DND-41 (cell line): ENCODE measurements at places on chromosomes 4 and X.
A peak's percentile ranks its signal among the peaks of the same experiment; 100 is the strongest.

- DNase-seq = no peak
Measured at GRCh38 chr4:5996641-5997040, 21.6 kb downstream of the C4orf50 start.

DNA sequence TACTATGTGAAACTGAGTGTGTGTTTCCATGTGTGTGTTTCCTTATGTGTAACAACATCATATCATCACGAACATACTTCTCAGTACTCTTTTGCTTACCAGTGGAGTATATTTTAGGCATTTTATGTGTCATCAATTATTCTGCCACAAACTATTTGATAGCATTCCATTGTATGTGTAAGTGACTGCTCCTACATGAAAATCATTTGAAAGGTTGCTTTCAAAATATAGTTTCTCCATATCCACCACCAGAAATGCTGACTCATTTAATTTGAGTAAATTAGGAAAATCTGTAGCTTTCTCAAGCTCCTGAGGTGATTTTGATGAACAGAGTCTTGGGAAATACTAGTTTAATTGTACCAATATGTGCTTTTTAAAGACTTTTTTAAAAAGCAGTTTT, 376.2 kb downstream of the PCDH18 start:
- DNase-seq = no peak

DNA sequence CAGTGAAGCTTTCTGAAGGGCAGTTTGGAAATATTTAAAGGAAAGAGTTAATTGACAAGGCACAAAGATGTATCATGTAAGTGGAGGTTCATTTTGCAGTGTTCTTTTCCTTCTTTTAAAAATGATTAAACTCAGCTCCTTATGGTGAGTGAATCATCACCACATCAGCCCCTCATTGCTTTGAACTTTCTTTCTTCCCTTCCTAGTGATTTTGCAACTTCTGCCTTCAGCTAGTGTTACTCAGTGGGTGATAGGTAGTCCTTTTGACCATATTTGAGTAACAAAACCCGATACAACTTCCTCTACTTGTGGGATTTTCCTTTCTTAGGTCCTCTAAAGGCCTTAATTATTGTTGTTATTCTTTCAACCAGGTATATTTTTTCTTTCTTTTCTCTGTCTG, 8.2 kb downstream of the ZCCHC4 start:
- no peak for DNase-seq

DNA sequence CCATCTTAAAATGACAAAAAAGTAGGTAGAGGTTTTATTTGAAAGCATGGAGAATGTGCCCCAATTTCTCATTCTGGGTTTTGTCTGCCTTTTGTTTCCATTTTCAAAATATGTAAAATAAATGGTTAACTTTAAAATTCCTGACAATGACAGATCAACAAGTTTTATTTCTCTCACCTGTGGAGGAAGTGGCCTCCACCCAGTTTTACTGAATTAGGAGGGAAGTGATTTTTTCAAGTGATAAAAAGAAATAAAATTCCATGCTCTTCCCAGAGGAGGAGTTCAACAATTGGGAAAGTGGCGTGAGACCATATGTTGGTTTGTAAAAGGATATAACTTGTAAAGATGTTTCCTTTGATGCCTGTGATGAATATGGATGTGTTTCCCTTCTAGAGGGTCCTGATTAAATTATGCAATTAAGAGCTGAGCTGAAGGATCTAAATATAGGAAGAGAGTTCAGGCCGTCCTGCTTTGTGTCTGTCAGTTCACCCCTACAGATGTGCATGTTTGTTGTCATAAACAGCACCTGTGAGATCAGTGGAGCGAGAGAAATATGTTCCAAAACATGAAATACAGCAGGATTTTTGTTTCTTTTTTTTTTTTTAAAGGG, 19.5 kb downstream of the SMAD1 start:
- DNase-seq = no peak

DNA sequence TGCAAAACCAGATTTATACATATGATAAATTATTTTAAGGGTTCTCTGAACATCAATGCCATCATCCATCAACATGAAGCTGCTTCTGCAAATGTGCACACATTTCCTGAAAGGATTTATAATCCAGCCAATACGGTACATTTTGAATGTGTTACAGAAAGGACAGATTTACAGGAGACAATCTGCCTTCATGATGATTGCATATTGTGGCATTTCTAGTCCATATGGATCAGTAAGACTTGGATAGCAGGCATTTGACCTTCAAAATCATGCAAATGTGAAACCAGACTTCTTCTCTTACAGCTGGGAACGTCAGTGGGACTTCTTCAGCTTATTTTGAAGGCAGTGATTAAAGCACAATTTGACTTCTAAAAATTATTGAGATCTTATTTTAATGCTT, 217.3 kb upstream of the GK2 start:
- DNase-seq = no peak

DNA sequence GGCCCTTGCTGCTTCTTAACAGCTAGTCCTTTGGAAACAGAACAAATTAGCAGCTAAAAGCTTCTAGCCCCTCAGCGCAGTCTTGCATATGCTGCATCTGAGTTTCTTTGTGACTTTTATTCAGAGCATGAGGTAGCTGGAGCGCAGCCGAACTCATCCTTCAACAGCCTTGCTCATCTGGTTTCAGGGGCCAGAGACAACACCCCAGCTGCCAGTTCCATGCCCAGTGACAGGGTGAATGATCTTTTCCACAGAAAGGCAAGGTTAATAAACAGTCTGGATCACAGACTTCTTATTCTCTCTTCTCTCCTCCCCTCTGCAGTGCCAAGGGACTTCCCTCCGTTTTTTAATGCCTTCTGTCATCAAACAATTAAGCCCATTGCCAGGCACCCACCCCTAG, 216.6 kb upstream of the INTU start:
- no peak for DNase-seq

- DNase-seq = no peak
Measured at GRCh38 chrX:153200462-153200861, 21.4 kb downstream of the MAGEA1 start.

DNA sequence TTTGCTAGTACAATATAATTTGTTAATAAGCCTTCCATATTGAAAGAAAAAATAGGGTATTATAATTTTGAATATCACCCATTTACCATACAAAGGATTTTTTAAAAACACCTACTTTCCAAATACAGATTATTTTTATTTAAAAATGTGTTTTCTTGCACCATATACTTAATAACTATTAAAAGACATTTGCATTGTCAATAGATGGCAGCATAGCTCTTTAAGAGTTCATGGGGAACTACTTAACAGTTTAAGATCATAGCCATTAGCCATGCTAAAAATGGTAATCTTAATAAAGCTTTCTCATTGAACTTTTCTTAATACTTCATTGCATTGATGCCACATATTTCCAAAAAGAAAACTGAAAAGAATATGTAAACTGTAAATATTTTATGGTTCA, 1995.9 kb downstream of the C4orf33 start:
- DNase-seq = no peak

DNA sequence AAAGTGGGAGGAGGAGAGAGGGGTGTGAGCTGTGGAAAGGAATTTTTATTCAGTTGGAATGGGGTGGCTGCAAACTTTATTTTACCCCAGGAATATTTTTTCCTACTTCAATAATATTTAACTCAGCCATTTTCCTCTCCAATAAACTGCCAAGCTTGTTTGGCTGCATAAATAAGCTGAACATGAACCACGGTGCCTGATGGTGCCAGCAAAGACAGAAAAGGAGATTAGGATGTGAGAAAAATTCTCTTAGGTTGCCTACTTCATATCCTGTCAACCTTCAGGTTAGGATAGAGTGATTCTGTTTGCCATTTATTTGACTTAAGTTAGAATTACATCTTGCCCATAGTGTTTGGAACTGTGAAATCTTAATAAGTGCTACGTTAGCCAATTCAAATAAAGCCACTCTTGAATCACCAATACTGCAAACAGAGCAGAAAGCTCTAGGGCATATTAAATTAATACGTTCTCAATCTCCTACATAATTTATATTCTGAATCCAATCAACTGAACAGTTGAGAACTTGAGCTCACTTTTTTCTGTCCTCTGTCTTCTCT, 195.1 kb downstream of the ARHGAP24 start:
- no peak for DNase-seq

GRCh38 chrX:108178143-108178498, 86.5 kb downstream of the ATG4A start:
- no peak for DNase-seq

- DNase-seq = no peak
Measured at GRCh38 chrX:40887476-40887875, 152.1 kb upstream of the MED14 start.

DNA sequence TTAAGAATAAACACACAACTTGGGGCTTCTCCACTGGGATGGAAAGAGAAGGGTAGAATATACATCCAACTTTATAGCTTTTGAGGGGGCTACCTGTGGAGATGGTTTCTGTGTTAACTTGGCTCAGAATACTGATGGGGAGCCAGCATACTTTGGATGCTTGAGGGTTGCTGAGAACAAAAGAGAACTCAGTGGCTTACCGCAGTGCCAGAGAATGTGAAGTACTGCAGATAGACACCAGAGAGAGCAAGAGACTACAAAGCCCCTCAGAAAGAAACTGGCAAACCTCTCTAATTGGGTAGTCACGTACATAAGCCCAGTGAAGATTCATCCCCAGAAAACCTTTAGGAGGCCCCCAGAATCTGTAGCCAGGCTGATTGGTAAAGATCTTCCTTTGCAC, 214.4 kb downstream of the DCHS2 start:
- DNase-seq = no peak

- DNase-seq = no peak
Measured at GRCh38 chrX:15858051-15858450, 3.4 kb upstream of the AP1S2 start.

DNA sequence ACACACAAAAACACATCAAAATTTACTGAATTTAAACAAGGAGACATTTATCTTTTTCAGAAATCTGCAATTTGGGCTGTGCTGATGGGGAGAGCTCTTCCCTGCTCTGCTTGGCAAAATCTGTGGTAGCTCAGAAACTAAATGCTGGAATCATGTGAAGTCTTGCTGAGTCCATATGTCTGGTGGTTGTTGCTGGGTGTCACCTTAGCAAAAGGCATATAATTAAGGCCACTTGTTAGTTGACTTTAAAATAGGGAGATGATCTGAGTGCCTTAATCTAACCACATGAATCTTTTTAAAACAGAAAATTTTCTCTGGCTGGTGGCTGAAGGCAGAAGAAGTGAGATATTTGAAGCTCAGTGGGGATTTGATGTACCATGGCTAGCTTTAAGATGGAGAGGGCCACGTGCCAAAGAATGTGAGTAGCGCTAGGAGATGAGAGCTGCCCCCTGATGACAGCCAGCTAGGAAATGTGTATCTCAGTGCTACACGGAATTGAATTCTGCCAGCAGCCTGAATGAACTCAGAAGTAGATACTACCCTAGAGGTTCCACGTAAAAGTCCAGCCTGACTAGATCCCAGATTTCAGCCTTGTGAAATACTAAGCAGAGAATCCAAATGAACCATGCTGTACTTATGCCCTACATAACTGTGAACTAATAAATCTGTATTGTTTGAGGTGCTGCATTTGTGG, 7.6 kb upstream of the GUF1 start:
- DNase-seq = no peak

- no peak for DNase-seq
Measured at GRCh38 chr4:6984612-6985425, 58.4 kb upstream of the TADA2B start.

DNA sequence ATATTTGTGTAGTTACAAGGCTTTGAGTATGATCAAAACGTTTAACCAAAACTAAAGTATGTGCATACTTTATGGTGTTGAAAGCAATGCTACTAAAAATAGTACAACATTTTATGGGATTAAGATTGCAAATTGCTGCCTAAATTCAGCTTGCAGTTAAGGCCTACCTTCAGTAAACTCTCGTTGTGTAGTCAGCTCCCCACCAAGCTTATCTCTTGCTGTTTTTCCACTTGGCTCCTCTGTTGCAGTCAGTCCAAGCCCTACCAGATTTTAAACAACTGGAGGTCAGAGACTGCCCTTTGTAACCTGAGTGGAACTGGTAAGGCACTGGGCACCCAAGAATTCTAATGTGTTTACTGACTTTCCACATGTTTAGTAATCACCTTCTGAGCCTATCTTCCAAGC, 25.7 kb downstream of the AFF1 start:
- peak; percentile 33 for DNase-seq

DNA sequence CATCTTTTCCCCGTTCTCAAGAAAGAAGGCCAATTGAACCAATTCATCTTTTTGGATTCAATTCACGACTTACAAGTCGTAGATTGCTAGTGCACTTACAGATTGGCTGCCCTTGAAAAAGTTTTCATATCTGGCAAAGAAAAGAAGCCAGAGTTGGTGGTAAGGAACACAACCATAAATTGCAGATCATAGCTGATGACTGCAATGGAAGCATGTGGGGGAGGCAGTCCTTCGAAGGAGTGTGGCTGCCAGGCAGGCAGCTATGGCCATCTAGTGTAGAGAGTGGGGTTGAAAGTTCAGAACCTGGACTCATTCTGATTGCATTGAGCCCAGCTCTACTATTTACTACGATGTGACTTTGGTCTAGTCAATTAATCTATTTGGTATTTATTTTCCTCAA, 4.5 kb downstream of the GPM6A start:
- DNase-seq = no peak

DNA sequence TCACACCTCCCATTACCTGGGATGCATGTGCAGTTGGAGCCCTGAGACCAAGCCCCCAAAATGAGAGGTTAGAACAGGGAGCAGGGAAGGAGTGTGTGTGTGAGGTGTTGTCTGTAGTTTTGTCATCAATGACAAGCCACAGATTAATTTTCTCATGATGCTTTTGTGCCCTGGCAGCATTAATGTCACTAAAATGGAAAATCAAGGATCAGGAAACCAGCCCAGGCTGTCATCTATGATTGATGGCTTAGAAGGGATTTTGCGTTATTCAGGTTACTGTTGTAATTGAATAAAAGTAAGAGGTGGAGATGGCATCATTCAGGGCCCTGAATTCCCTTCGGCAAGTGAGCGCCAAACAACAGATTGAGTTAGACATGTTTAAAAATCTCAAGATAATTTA, 130.5 kb upstream of the C1QTNF7 start:
- DNase-seq = no peak

DNA sequence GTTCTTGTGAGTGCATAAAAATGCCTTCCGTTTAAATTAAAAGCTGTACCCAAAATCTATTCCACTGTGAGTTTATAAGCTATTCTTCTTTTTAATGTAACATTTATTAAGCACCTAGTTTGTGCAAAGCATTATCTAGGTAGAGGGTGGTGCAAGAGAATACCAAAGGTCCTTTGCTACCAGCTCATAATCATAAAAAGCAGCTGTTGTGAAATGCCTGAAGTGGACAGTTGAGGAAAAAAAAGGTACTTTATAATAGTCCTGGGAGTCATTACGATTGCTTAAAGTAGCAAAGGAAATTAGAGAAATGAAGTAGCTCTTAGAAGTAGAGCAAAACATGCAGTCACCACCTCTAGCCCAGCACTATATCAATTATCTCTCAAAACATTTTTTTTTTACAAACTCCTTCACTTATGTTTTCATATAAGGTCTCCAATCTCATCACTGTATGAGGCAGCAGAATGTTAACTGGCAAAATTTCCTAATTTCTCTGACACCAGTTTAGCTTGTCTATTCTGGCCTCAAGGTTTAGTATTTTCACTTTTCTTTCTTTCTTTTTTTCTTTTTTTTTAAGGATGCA, 2.1 kb downstream of the MBNL3 start:
- no peak for DNase-seq
